ENCODE measurements at places on chromosomes 16 and 17.

DNA sequence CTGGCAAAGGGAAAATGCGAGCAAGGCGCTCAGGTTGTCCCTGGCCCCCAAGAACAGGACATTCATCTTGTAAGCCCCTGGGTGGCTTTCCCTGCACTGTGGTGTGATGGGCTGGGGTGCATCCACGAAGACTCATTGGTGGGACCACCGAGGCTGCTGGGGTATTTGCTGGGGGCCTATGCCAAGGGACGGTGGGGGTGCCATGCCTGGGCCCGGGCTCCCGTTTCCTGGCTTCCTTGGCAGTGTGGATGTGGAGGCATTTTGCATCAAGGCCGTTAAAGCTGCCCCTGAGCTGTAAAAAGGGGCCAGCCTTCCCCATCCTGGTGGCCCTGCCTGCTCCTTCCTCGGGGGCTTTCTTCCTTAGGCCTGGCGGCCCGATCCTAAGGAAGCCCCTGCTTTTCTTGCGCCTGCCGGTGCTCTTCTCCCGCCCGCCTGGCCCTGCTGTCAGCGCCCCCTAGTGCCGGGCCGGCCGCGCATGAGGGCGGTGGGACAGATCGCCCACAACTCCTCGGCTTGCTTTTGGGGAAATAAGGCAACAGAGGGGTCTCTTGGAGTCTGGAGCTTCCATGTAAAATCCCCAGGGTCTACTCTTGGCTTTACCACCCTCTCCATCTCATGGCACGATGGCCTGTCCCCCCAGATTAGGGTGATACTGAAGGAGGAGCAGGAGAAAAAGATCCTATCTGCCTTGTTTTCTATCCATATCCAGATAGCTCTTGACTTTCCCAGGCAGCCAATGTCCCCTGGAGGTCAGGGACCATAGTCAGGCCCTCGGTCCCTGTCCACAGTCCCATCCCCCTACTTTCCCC, 9.8 kb upstream of the TBX2 start:
- peak; percentile 39 for DNase-seq

DNA sequence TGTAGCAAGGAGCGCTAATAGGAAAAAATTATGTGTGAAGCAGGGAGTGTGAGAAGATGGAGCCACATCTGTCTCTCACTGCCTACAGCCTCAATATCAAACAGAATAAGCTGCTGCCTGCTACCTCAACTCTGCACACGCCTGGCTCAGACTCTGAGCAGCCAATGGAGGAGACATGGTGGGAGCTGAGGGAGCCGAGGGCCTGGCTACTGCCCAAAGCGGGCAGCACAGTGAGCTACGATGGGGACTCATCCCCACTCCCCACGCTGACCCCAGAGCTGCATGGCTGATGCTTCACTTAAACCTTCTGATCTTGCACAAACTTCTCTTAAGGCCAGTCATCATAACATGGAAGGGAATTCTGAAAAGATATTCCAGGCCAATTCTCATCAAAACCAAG, 11.1 kb upstream of the FLYWCH2 start:
- DNase-seq = no peak

DNA sequence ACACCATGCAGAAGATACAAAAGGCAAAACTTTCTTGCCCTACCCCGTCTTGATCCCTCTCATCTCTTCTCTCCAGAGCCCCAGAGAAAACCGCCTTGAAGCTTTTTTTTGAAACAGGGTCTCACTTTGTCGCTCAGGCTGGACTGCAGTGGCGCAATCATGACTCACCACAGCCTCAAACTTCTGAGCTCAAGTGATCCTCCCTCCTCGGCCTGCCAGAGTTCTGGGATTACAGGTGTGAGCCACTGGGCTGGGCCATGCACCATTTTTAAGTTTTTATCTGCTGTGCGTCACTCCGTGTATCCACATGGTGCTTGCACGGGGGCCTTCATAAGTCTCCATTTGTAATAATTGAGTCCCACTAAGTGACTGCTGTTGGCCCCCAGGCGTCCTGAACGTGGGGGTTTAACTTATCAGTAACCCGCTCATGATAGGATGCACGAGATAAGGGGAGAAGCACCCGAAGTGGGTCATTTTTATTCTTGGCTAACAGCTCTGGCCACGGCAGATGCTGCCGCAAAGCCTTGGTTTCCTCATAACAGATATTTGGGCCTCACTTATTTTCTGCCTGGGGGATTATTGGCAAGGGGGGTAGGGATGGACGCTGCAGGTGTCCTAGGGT, 8.6 kb downstream of the DNAH17 start:
- no peak for DNase-seq

GRCh38 chr17:72137161-72137560, 16.3 kb downstream of the SOX9 start:
- DNase-seq = no peak

- DNase-seq = no peak
Observed at GRCh38 chr16:48318630-48319029, 66.6 kb downstream of the SIAH1 start.

DNA sequence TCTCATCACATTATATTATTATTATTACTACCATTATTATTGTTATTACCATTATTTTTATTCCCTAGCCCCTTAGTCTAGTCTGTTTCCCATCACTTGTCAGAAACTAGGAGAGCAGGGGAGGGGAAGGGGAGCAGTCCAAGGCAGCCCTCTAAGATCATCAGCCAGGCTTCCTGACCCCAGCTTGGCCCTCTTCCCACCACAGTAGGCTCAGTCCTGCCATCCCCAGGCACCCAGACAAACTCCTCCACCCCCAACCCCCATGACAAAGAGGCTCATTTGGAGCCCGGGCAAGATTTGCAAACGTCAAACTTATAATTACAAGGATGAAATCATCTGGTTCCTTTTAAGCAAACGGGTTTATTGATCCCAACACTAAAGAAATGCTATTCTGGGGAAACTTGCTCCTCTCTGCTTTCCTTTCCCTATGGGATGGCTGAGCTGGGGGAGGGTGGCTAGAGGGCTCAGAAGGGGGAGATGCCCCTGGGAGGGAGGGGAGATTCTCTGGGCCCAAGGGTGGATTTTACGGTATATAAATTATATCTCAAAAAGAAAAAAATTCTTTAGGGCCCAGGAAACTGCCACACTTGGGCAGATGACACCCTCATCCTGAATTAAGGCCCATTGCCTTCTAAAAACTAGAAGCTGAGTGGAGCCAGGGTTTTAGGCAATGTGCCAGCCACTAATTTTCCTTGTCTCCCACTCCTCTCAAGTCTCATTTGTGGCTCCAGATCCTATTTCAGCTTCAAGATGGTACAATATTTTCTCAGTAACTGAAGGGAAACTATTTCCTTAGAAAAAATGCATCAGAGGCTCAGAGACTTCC, 4.4 kb upstream of the CBFB start:
- no peak for DNase-seq

- no peak for DNase-seq
Observed at GRCh38 chr16:76913046-76913445, 277.9 kb upstream of the MON1B start.

DNA sequence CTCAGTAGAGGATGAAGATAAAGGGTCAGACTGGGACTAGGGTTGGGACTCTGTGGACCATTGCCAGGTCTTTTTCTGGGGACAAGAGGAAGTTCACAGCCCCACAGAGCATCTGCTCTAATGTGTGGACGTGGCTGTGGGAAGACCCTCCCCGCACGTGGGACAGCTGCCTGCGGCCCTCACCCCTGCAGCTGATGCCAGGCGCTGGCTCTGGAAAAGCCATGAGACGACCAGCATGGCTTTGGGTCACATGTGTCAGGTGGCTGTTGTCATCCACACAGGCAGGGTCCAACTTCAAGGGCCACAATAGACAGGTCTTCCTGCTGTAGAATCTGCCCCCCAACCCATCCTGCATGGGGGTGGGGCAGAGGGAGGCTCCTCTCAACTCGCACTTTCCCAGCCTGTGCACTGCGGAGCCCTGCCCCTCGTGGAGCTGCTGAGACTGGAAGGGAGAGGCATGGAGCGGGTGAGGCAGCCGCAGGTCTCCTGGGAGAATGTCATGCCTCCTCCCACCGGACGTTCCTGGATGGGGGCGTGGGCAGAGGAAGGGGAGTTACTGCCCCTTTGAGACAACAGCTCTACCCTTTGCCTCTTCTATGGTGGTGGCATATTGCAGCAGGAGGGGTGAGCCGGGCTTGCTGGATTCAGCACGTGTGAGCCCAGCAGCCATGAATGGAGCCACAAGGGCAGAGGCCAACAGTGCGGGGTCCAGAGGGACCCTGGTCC, 53.4 kb downstream of the PIMREG start:
- DNase-seq = no peak

GRCh38 chr17:38449364-38449763, 21.1 kb downstream of the ARHGAP23 start:
- no peak for DNase-seq

GRCh38 chr17:6910987-6911603, 79.6 kb upstream of the TEKT1 start:
- no peak for DNase-seq

DNA sequence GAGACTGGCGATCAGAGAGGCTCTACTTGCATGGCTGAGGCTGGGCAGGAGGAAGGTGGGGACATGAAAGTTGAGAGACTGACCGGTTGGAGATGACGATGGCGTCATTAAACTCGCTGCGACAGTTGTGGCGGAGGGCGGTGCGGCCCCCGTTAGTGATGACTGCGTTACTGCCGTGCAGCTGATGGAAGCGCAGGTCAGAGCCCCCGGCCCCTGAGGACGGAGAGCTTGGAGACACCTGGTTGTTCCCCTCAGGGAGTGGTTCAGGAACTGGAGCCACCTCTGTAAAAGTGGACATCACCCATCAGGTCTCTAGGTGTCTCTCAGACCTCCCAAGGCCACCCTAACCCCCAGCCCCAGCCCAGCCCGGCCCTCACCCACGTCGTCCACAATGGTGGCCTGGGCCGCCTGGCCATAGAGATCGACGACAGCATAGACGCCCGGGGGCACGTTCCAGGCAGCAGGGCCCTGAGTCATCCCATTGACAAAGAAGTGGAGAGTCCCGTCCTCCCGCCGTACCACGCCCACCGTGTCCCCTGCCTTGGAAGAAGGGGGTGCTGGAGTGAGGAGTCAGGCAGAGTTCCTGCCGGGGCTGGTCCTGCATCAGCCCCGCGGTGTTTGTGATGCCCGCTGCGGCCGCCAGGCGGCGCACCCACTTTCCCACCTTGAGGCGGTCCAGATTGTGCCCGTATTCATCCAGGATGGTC, 5.3 kb downstream of the NEURL4 start:
- DNase-seq = peak; percentile 64

- DNase-seq = no peak
Observed at GRCh38 chr16:13136901-13137300, 235.5 kb downstream of the SHISA9 start.

DNA sequence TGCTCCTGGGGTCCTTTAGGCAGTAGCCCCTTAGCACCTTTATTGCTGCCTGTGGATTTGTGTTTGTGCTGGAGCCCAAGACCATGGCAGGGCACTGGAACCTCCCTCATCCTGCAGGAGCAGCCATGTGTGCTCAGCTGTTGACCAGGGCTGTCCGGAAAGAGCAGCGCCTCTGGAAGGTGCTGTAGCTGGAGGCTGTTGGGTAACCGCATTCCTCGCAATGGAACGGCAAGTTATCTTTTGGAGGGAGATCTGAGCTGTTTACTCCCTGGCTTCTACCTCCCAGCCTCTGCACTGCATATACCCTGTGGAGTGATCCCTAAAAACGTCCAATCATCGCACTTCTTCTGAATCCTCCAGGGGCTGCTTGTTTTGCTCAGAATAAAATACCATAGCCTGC, 291.0 kb downstream of the SNX29 start:
- DNase-seq = no peak

DNA sequence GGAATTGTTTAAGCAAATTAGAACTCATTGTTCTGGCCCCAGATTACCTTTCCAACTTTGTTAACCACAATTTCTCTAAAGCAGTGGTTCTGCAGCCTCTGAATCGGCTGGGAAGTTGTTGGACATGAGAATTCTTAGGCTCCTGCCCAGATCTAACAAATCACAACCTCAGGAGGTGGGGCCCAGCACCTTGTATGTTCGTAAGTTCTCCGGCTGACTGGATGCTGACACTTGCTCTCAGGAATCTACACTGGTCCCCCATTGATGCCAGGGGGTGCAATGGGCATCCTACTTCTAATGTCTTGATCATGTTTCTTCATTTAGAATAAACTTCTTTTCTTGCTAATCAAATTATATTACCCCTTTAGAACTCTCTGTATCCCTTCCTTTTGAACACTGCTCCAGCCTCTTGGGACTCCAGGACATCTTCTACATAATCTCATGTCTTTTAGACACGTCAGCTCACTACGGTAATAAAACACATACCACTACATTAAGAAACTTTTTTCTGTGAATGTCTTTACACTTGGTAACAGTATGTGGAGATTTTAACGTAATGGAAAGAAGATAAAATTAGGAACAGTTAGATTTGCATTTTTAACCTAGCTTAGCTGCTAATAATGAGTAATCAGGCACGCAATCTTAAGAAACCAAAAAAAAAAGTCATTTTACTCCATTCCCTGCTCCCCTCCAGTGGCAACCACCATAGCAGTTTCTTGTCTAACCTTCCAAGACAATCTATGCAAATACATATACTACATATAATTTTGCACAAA, 143.2 kb downstream of the ITFG1 start:
- no peak for DNase-seq

GRCh38 chr16:60481591-60481990, 1554.6 kb downstream of the CDH8 start:
- DNase-seq = no peak

- DNase-seq = no peak
Observed at GRCh38 chr17:47735139-47735464, 2.1 kb downstream of the TBX21 start.

DNA sequence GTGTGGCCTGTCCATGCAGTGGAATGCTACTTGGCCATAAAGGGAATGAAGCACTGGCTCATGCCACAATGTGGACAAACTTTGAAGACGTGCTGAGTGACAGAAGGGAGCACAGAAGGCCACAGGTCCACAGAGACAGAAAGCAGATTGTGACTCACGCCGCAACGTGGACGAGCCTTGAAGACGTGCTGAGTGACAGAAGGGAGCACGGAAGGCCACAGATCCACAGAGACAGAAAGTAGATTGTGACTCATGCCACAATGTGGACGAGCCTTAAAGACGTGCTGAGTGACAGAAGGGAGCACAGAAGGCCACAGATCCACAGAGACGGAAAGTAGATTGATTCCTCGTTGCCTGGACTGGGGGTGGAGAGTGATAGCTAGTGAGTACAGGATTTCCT, 19.2 kb downstream of the ZC3H18 start:
- DNase-seq = no peak

GRCh38 chr16:351804-352520, 561 bp downstream of the AXIN1 start:
- no peak for DNase-seq

DNA sequence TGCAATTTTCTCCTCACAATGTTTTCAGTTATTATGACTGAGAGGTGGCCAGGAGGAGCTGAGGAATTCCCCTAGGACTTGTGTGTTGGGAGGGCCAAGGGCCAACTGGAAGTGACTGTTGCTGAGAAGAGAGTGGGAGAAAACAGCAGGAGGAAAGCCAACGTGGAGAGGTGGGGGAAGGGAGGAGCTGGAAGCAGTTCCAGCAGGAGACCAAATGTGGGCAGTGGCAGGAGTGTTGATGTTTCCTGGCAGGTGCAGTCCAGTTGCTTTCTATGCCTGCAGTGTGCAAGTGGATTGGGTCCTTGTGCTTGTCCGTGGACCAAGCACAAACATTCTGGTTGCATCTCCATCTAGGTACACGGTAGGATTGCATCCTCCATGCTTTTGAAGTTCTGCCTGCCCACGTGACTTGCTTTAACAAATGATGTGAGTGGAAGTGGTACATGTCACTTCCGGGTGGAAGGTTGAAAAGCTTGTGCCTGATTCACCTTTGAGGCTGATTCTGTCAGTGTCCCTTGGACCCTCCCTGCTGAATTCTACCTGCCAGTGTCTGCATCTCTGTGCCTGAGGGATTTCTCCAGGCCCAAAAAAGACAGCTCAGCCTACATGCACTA, 54.7 kb upstream of the CRHR1 start:
- no peak for DNase-seq

GRCh38 chr17:51461578-51462004, 201.2 kb downstream of the UTP18 start:
- DNase-seq = peak; percentile 2

All from activated naive CD4-positive, alpha-beta T cell (primary cell).